ENCODE measurements at places on chromosomes 7 and 10.

DNA sequence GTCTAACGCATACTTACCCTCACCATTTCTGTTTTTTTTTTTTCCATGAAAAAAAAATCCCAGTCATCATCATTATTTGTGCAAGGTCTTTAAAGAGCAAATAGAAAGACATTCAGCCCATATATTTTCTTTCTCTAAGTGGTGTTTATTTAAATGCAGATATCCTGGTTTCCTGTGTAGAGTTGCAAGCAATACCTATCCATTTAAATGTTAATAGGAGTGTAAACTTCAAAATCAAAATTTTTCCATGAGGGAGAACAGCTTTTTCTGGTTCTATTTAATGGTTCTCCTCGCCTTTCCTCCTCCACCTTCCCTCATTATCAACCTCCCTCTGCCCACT, 120.1 kb upstream of the AGK start:
- DNase-seq: no peak

DNA sequence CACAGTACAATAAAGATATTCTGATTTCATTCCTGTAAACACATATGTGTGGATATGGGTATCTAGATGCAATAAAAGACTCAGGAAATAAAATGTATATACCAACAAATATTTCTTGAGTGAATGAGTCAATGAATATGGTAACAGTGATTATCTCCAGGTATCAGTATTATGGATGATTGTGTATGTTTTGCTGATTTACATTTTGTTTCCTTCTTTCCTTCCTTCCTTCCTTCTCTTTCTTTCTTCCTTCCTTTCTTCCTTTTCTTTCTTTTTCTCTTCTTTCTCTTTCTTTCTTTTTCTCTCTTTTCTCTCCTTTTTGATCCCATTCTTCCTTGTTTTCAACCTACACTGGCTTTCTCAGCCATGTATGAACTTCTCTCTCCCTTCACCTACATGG, 85.3 kb upstream of the DLX6 start:
- DNase-seq: no peak

GRCh38 chr10:3136336-3136735, 36.2 kb downstream of the PITRM1 start:
- no peak for DNase-seq

DNA sequence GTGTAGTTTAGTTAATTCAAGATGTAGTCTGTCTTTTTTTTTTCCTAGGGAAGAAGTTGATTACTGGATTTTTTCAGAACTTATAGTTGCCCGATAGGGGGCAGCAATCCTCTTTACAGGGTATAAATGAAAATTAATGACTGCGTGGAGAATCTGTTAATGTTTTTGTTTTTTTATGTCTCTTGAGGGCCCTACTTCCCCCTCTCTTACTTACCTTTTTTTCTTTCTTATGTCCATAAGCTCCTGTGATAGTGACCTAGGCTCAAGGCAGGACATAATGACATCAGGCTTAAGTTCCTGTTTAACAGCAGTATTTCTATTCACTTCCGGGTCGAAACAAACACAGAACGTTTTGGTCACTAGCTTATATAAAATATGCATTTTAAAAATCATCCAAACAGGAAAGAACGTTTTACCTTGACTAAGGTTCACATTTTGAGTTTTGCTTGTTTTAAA, 18.8 kb downstream of the CDC123 start:
- DNase-seq: no peak

GRCh38 chr10:91345716-91346115, 64.4 kb upstream of the HECTD2 start:
- no peak for DNase-seq

GRCh38 chr10:127426746-127427145, 122.4 kb upstream of the NPS start:
- no peak for DNase-seq

GRCh38 chr7:2009541-2010001, 223.2 kb downstream of the MAD1L1 start:
- no peak for DNase-seq

DNA sequence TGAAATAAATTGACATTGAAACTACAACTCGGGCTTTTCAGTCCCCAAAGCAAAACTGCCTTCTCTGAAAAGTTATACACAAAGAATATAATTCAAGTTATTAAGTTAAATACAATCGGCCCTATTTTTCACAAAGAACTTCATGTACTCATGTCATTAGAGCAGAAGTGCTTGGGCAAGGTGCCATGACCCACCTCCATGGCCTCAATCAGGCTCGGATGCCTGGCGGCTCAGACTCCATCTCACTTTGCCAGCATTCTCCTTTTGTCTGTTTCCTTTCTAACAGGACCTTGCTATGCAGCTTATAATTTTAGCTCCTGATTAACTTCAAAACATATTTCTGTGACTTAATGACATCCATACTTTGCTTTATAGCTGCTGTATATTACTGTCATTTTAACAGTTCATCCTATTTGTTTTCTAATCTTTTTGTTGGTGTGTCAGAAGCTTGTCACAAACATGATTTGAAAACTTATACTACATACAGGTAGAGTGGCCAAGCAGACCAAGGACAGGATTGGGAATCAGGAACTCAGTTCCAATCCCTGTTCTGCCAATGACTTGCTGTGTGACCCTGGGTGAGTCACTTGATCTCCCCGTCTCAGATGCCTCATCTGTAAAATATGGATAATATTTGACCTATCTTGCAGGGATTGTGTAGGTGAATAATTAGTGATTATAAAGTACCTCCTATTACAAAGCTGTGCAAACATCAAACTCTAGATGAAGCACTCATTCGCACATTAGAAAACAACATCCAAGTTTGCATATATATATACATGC, 60.8 kb upstream of the ITGA8 start:
- no peak for DNase-seq

DNA sequence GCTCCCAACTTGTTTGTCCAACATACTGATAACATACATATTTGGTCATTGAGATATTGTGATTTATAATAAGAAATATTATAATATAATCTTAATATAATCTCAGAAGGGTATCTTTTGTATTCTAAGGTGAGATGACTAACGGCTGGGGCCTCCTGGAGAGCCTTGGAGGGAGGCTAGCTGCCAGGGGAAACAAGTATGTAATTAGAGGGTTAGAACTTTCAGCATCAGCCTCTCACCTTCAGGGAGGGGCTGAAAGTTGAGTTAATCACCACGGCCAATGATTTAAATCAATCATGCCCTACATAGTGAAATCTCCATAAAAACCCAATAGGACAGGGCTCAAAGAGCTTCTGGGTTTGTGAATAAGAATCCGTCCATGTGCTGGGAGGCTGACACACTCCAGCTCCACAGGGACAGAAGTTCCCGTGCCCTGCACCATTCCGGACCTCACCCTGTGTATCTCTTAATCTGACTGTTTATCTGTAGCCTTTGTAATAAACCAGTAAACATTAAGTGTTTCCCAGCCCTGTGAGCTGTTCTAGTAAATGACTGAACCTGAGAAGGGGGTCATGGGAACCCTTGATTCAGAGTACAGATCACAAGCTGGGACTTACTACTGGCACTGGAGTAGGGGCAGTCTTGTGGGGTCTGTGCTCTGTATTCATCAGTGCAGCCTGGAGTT, 86.3 kb upstream of the STEAP1B start:
- no peak for DNase-seq

DNA sequence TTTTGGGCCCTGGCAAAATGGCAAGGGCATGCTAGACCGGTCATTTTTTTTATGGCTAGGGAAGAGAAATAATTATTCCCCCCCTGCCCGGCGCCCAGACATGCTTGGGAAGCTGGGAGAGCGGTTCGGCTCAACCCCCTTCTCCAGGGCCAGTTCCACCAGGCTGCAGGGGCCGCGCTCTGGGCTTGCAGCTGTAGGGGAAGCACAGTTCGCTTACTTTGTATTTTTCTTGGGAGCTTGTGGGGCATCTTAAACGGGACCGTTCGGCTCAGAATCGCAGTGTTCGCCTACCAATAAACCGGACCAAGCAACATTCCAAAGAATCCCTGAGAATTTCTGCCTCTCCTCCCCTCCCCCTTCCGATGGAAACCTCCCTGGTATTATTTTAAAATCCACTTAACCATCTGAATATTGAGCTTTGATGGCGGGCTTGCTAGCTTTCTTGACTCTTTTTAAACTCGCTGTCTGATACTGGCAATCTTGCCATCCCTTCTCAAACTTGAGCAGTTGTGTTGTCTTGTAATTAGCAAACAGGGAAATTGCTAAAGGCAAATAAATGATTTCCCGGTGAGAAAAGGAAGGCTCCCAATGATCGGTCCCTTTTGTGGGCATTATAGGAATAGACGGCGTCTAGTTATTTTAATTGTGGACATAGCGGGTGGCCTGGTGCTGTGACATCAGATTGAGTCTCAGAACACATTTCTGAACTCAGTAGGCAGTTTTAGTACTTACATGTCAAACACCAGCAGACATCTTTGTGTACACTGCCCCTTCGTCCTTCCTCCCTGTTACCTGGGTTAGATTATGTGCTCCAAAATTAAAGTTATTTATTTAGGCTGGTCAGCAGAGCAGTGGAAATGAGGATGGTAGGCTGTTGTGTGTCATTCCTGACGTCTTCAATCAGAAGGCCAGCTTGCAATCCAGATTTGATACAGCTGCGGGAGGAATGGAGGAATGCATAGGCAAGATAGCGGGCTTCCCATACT, 3.4 kb downstream of the TCF7L2 start:
- DNase-seq: no peak

GRCh38 chr10:59814878-59815277, 61.6 kb upstream of the MRLN start:
- no peak for DNase-seq

DNA sequence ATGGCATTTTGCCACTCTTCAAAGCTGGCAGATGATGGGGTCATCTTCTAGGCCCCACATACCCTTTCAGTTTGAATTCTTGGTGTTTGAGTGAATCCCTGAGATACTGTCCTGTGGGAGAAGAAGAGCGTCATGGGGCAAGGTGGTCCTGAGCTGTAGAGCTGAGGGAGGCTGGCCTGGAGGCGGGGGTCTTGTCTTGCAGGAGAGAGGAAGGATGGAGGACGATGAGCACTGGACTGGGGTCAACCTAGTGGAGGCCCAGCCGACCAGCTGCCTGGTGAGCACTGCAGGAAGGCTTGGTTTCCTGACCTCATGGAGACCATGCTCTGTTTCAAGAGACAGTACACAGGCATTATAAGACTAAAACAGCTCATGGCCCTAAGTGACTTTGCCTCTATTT, 114.6 kb downstream of the TACC2 start:
- no peak for DNase-seq

GRCh38 chr7:48089046-48090003, at the start of gene UPP1:
UPP1 (plus strand) TSS chr7:48089265; CDS start chr7:48094784, 5,519 bp downstream.
- peak; percentile 84 for DNase-seq

GRCh38 chr7:51275532-51275931, 41.1 kb downstream of the COBL start:
- DNase-seq: no peak

DNA sequence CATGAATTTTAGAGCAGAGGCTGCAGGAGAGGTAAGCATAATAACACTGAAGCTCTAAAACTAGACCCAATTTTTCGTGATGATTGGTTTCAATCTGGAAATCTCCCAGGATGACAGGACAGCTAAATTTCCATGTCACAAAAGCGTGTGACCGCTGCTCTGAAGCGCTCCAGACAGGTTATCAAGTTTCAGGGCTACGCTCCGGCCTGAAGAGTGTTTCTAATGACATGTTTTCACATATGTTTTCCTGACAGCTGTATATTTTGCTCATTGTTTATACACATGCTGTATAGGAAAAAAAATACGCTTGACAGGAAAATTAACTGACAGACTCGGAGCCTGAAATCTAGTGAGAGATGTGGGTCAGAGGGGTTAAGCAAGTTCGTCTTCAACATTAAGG, 219.8 kb upstream of the BMPER start:
- DNase-seq: no peak

GRCh38 chr7:139080905-139081304, 28.6 kb downstream of the ZC3HAV1 start:
- no peak for DNase-seq

DNA sequence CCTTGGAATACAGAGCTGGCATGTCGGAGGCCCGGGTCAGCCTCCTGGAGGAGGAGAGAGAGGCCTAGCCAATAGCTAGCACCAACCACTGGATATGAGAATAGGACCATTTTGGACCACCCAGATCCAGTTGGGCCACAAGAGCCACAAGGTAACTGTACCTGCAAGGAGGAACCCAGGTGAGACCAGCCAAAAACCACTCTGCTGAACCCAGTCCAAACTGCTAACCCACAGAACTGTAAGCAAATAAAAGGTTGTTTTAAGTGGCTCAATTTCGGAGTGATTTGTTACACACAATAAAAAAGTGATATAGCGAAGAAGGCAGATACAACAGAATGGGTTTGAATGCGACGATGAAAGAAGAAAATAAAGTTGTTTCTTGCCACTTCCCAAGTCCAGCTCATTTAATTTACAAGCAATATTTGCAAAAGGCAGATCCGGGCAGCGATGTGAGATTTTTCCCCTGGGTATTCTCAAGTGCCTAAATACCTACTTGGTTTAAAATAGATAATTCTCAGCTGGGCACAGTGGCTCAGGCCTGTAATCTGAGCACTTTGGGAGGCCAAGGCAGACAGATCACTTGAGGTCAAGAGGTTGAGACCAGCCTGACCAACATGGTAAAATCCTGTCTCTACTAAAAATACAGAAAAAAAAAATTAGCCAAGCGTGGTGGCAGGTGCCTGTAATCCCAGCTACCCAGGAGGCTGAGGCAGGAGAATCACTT, 23.1 kb downstream of the ZNF467 start:
- DNase-seq: no peak

DNA sequence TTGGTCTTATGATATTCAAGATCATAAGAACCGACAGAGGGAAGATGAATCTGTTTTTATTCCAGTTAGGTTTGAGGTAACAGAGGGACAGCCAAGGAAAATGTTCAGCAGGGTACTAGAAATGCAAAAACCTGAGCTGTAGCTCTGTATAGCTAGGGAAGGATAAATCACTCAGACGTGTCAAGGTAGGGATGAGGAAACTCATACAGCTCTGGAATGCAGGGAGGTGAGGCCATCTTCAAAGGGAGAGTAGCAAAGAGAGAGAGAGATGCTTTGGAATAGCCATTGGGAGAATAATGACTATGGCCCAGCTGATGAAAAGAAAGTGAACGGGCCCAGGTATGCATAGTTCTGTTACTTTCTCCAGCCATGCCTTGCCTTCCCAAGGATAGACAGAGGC, 77.8 kb downstream of the PAX2 start:
- no peak for DNase-seq

- no peak for DNase-seq
Measured at GRCh38 chr10:129849853-129850252, 114.2 kb downstream of the EBF3 start.

- no peak for DNase-seq
Measured at GRCh38 chr7:106731646-106732444, 70.9 kb upstream of the CCDC71L start.

DNA sequence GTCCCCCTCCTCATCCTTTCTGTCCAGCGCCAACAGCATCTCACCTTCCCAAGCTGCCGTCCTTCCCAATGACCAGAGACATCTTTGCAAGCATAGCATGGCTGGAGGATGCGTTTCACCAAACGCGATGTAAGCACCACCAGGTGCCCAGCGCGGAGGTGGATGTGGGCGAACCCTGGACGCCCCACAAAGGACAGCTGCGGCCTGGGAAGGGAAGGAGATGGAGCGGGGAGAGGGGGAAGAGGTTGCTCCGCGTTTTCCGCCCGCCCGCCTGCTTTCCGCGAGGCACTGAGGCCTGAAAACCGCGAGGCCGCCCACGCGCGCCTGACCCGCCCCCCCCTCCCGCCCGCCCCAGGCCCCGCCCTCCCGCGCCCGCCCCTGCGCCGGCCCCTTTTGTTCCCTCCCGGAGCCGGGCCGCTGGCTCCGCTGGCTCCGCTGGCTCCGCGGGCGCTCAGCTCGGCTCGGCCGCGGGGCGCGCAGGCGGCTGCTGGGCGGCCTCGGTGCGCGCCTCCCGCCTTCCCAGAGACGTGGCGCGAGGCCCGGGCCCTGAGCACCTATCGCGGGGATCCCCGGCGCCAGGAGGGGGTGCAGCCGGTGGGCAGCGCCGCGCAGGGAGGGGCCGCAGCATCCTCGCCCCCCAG, at the start of gene CLIP2:
Gene CLIP2, plus strand, starts transcription at position 390 of the 641 bp plus-strand sequence. CDS start 28,140 bp downstream, outside the sequence.
- DNase-seq: no peak
